Non-pigmented ciliary epithelial cell (primary cell): ENCODE measurements at places on chromosomes 2 and 18.

DNA sequence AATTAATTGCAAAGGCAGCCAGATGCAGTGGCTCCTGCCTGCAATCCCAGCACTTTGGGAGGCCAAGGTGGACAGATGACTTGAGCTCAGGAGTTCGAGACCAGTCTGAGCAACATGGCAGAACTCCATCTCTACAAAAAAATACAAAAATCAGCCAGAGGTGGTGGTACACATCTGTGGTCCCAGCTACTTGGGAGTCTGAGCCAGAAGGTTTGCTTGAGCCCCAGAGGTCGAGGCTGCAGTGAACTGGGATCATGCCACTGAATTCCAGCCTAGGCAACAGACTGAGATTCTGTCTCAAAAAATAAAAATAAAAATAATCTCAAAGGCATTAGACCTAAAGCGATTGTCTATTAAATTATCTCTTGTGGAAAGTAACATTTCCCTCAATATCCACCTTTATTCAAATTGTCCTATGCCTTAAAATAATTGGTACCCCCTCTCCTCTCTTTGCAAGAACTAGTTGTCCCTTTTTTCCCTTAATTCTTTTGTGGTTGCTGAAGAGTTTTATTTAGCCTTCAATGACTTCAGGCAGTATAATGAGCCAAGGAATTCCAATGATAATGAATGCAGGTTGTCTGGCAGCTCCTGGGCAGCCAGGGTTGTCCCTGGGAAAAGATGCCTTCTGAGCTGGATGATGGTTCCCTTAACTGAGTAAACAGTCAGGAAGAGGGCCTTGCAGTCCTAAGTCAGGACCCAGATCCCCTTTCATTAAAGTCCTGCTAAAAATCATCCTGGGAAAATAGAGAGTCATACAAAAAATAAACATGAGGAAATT is 32.2 kb downstream of the GPR75 start:
- DNase-seq = no peak

- no peak for DNase-seq
Measured at GRCh38 chr2:135121016-135121657, 69.0 kb downstream of the RAB3GAP1 start.

DNA sequence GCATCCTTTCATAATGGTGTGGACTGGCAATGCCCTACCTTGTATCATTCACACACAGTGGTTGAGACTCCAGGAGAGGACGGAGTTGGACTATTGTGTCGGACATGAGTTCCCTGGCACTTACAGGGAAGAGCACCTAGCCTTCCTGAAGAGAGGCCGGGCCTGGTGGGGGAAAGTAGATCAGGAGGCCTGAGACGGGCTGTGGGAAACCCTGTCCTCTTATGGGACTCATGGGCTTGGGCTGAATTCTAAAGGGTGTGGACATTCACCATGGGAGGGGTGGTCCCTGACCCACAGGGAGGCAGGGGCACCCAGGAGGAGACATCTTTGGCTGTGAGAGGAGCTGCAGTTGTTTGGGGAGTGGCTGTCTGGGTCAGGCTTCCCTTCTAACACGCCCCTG is 286.5 kb downstream of the PHLPP1 start:
- DNase-seq = no peak

DNA sequence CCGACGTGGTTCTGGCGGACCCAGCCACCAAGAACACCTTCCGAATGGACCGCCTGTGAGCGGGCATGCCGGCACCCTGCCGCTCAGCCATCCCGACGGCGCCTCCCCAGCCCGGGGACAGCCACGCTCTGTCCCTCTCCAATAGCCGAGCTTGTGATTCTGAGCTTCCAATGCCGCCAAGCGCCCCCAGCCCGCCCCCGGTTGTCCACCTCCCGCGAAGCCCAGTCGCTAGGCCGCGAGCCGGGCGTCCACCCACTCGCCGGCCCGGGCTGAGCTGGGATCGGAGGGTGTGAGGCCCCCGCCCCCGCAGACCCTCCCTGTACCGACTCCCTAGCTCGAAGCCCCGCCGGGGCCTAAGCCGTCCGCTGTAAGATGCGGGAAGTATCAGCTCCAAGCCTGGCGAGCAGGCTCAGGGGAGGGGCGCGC is 1195.1 kb upstream of the CHAC2 start:
- DNase-seq = no peak

DNA sequence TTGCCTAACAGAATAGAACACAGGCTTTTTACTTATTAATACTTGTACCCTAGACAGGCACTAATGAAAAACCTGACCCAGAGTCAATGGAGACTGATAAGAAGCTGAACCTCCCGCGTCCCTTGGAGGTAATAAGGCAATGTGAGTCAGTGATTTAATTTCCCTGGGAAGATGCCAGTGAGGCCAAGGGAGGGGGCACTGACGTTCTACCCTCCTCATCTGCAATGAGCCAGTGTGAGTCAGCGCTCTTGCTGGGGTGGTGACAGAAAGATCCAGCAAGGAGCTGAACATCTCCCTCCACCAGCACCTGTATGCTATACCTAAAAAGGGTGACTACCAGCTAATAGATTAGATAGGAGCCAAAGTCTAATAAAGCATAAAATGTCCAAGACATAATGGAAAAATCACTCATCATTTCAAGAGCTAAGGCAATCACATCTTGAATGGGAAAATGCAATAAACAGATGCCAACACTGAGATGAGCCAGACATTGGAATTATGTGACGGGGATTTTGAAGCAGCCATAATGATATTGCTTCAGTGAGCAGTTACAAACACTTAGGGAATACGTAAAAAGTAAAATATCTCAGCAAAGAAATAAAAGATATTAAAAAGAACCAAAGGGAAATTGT is 116.9 kb downstream of the TPGS2 start:
- DNase-seq = peak; percentile 70

- peak; percentile 89 for DNase-seq
Measured at GRCh38 chr2:20617892-20618467, 32.9 kb downstream of the HS1BP3 start.

- no peak for DNase-seq
Measured at GRCh38 chr18:13577091-13577697, 149.2 kb downstream of the FAM210A start.

GRCh38 chr2:222707689-222708273 is 36.3 kb downstream of the MOGAT1 start:
- DNase-seq = peak; percentile 41

DNA sequence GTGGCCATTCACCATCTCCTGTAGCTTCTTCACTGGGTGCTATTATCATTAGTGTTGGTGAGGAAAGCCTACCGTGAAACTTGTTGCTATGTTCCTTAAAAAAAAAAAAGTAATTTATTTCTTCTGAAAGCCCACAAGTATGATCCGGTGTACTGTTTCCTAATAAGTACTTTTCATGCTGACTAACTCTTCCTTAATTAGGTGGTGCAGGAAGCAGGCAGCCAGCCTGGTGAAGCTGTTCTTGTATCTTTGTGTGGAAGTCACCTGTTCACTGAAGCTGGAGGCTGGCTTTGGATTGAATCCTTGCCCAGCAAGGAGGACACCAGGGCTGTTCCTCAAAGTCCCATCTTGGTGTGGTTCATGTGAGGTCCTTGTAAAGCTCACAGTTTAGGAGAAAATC is 321.7 kb upstream of the THSD7B start:
- no peak for DNase-seq

DNA sequence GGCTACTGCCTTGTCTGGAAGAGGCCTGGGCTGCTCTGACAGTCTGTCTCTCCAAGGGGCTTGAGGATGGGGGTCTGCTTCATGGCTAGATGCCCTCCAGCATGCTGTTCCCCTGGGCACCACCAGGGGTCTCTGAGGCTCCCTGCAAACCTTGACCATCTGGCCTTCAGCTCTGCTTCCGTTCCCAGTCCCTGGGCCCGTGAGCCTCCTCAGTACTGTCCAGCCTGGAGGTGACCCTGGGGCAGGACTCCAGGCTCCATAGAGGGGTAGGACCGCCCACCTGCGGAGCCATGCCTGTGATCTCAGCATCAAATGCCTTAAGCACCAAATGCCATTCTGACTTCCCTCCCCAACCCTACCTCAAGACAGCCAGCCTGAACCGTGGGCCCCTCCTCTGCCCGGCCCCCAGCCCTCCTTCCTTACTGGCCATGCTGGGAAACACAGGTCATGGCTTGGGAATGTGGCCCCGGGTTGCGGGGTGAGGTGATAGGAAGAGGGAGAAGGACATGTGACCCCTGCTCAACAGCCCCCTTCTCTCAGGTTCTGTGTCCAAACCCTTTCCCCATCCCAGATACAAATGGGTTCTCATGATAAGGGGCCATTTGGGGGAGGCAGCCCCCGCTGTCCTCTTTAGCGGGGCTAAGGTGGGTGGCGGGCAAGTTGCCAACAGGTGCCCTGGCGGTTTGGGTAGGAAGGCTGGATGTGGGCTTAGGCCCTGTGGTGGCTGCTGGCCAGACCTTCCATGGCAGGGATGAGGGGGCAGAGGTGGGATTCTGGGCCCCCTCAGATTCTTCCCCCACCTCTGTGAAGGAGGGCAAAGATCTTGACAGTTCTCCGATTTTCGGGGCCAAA is 25.0 kb downstream of the SPEG start:
- DNase-seq = no peak
